Cardiac atrium fibroblast (primary cell): ENCODE measurements at places on chromosomes 11 and 22. TPM values are rescaled to one million over a fixed set of nuclear protein-coding genes. Genes with fewer than 3 reads are reported as not detected.

RANBP1 gene
- 156 and 256 TPM in 2 replicates for total RNA-seq

TBX1 gene
- 0.18 TPM in 1 of 2 replicates, not detected in the other for total RNA-seq

C11orf91 gene
- total RNA-seq: not detected in 2 replicates

C11orf86 gene
- total RNA-seq: not detected in 2 replicates

MMP13 gene
- not detected in 2 replicates for total RNA-seq

SCUBE1 gene
- total RNA-seq: not detected in 2 replicates

DBX1 gene
- not detected in 2 replicates for total RNA-seq

PANX3 gene
- total RNA-seq: not detected in 2 replicates

FGF4 gene
- not detected in 2 replicates for total RNA-seq

SEPTIN5 gene
- 25.8 and 30.5 TPM in 2 replicates for total RNA-seq

OR10D3 gene
- total RNA-seq: not detected in 2 replicates

DUSP8 gene
- 0.32 and 0.72 TPM in 2 replicates for total RNA-seq

PPFIBP2 gene
- total RNA-seq: 6.6 and 10.7 TPM in 2 replicates

SMIM35 gene
- total RNA-seq: not detected in 2 replicates

CAVIN3 gene
- 318 and 495 TPM in 2 replicates for total RNA-seq
